ENCODE measurements at places on chromosomes 13 and 19.

DNA sequence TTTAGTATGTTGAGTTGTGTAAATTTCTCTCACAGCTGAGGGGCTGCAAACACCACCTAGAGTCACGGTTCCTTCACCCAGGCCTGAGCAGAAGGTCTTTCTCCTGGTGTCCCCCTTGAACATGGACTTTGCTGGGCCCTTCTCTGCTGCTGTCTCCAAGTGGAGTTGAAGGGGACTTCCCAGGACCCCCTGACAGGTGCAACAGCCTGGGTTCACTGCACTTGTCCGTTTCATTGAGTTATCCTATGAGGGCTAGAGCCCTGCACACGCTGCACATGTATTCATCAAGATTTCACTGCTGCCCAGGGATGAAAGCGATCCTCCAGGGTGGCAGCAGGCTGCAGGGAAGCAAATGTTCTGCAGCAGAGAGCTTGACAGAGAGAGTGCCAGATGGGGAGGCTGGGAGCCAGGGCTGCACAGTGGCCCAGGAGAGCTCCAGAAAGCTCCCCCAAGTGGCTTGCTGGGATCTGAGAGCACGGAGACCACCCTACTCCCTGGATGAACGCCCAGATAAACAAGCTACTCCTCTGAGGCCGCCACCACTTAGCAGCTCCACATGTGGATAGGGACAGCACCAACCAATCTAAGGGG, 10.3 kb downstream of the TMEM272 start:
- H3K36me3 ChIP-seq: no peaks in the 10 kb centered on the region
- no peaks in the 10 kb centered on the region for H3K4me1 ChIP-seq
- H3K4me3 ChIP-seq: no peak overlapping the region
- no peaks in the 10 kb centered on the region for H3K27me3 ChIP-seq
- no peak overlapping the region for H3K27ac ChIP-seq
- no peak for DNase-seq

GRCh38 chr13:32969516-32969941, 46.7 kb upstream of the KL start:
- H3K27ac ChIP-seq: no peak overlapping the region
- H3K27me3 ChIP-seq: no peaks in the 10 kb centered on the region
- H3K4me1 ChIP-seq: no peaks in the 10 kb centered on the region

DNA sequence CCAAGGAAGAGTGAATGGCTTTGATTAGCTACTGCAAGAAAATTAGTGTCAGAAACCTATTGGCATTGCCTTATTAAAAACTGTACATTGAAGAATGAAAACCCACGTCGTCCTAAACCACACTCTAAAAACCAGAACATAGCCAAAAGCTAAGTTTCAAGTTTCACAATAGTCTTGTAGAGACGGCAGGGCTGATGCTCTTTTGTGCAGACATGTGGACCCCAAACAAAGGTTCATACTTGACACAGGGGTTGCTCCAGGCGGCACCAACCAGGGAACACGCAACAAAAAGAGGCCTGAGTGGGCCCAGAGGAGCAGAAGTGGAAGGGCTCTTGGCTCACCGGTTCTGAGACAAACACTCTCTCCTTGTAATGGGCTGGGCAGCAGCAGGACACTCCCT, 28.6 kb upstream of the MIR17HG start:
- DNase-seq: no peak
- H3K36me3 ChIP-seq: no peaks in the 10 kb centered on the region
- no peak overlapping the region for H3K4me3 ChIP-seq

DNA sequence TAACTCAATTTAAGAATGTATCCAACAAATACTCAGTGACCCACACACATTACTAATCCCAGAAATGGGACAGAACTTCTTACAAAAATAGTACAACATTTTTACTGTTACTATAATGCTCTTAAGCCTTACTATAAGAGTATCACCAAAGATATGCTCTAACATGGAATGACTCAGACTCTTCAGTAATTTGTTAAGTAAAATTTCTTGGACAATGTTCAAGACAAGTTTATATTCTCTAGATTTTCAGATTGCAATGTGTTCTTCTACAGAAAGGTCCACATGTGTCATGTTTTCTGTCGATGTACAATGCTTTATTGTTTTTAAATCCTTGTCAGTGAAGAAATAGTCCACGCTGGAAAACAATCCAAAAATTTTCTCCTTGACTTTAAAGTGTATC, 66.3 kb upstream of the RFXAP start:
- no peak for DNase-seq
- no peak overlapping the region for H3K4me3 ChIP-seq
- no peaks in the 10 kb centered on the region for H3K36me3 ChIP-seq
- H3K27ac ChIP-seq: no peak overlapping the region
- no peaks in the 10 kb centered on the region for H3K4me1 ChIP-seq
- no peaks in the 10 kb centered on the region for H3K27me3 ChIP-seq

DNA sequence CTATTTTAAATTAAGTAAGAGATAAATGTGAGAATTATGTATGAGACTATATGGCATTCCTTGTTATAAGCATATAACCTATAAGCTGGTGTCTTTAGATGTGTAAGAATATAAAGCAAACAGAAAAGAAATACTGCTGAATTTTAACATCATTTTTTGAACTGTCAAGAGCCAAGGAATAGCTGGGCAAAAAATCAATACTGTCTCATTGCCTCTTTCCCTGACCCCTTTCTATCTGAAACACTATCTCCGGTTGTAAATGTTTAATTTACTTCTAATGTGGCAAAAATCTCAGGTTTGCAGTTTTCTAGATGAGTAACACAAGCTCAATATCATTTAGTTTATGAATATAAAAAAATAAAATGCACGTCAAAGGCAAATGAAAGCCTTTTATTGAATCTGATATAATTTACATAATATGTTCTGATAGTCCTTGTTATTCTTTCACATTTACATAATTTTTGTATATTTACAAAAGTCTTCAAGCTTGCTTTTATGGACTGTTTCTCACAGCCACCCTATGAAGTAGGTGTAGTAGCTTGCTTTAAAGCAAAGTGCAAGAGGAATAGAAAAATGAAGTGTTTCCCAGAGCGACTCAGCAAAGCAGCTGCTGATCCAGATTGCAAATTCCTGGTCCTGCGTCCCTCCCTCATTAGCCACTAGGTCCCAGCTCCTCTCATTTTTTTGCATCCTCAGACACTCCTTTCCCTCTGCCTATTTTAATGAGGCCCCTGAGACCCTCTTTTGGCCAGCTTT, 188.2 kb upstream of the RFC3 start:
- H3K27me3 ChIP-seq: no peaks in the 10 kb centered on the region
- H3K4me3 ChIP-seq: no peak overlapping the region
- H3K4me1 ChIP-seq: peaks cover 20% of the 10 kb centered on the region
- H3K36me3 ChIP-seq: no peaks in the 10 kb centered on the region

DNA sequence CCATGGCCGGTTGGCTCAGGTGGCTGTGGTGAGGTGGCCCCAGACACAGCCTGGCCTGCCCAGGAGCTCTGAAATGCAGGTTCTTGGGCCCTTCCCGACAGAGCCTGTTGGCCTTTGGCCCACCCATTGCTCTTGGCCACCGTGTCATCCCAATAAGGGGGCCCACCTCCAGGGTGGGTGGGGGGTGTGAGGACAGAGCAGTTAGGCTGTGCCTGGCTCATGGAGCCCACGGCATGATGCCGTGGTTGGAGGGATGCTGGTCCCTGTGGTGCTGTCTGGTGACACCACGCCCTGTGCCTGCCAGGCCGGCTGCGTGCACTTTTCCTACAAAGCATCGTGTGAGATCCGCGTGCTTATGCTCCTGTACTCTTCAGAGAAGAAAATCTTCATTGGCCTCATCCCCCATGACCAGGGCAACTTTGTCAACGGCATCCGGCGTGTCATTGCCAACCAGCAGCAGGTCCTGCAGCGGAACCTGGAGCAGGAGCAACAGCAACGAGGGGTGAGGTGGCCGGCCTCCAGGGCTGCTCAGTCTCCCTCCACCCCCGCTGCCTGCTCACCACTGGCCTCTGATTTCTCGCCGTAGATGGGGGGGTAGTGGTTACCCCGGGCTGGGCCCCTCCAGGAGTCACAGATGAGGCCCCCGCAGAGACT, 7.6 kb downstream of the PNKP start:
- DNase-seq: no peak
- peak overlapping the region; percentile 33 for H3K27ac ChIP-seq
- H3K36me3 ChIP-seq: peaks cover 78% of the 10 kb centered on the region
- no peaks in the 10 kb centered on the region for H3K27me3 ChIP-seq
- H3K4me3 ChIP-seq: no peak overlapping the region

DNA sequence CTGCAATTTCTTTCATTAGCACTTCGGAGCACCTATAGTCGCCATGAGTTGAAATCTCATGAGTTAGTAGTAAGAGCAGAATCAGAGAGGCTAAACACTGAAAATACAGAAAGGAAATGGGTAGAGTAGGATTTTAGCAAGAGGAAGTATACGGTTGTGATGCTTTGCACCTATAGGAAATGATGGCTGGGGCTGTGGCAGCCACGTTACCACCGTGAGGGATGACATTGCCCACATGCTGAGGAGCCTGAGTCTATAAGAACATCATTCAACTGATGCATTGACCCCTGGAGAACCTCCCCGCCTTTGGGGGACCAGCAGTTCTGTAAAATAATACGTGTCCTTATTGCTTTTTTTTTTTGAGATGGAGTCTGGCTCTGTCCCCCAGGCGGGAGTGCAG, 20.4 kb downstream of the FAM187B start:
- no peak overlapping the region for H3K4me3 ChIP-seq
- no peak for DNase-seq
- no peaks in the 10 kb centered on the region for H3K36me3 ChIP-seq
- no peaks in the 10 kb centered on the region for H3K4me1 ChIP-seq
- peaks cover 5% of the 10 kb centered on the region for H3K27me3 ChIP-seq

GRCh38 chr13:81041761-81042160, 700.8 kb upstream of the SPRY2 start:
- no peaks in the 10 kb centered on the region for H3K4me1 ChIP-seq
- H3K4me3 ChIP-seq: no peak overlapping the region
- H3K27me3 ChIP-seq: no peaks in the 10 kb centered on the region
- no peak for DNase-seq

- no peak overlapping the region for H3K4me3 ChIP-seq
- H3K4me1 ChIP-seq: no peaks in the 10 kb centered on the region
- no peaks in the 10 kb centered on the region for H3K27me3 ChIP-seq
- peaks cover 81% of the 10 kb centered on the region for H3K36me3 ChIP-seq
These were observed 111.1 kb downstream of the COL4A1 start for GRCh38 chr13:110195547-110196485.

DNA sequence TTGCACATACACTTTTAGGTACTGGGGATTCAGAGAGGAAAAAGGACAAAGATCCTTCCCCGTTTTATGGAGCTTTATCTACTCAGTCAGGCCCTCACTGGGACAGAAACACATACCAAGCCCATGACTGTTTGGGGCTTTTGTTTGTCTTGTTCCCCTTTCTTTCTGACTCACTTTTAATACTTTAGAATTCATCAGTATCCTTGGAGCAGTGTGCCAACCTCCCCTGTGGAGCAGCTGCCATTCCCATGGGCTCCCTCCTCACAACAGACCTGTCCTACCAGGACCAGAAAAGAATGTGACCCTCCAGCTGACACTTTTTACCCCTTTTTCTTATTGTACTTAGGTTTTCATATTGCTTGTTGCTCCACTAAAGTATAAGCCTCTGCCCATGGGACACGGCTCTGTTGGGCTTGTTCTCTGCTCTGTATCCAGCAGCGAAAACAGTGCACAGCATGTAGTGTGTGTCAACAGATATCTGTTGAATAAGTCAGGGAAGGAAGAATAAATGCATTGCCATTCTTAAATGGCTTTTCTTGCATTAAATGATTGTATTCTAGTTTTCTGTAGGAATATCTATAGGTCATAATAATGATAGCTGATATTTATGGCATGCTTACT, 431.1 kb downstream of the EFNB2 start:
- no peaks in the 10 kb centered on the region for H3K27me3 ChIP-seq
- peaks cover 35% of the 10 kb centered on the region for H3K4me1 ChIP-seq
- DNase-seq: peak; percentile 81

- peak overlapping the region; percentile 68 for H3K4me3 ChIP-seq
- peaks cover 10% of the 10 kb centered on the region for H3K4me1 ChIP-seq
- no peaks in the 10 kb centered on the region for H3K27me3 ChIP-seq
These were observed 2.4 kb downstream of the HSPH1 start for GRCh38 chr13:31159306-31159705.

GRCh38 chr13:37201081-37201480, 95.6 kb upstream of the CSNK1A1L start:
- no peaks in the 10 kb centered on the region for H3K36me3 ChIP-seq
- no peak for DNase-seq
- H3K4me1 ChIP-seq: peaks cover 5% of the 10 kb centered on the region
- no peaks in the 10 kb centered on the region for H3K27me3 ChIP-seq

GRCh38 chr13:114034481-114034891, 60.6 kb upstream of the C13orf46 start:
- H3K36me3 ChIP-seq: no peaks in the 10 kb centered on the region
- no peak overlapping the region for H3K4me3 ChIP-seq
- H3K27me3 ChIP-seq: no peaks in the 10 kb centered on the region

DNA sequence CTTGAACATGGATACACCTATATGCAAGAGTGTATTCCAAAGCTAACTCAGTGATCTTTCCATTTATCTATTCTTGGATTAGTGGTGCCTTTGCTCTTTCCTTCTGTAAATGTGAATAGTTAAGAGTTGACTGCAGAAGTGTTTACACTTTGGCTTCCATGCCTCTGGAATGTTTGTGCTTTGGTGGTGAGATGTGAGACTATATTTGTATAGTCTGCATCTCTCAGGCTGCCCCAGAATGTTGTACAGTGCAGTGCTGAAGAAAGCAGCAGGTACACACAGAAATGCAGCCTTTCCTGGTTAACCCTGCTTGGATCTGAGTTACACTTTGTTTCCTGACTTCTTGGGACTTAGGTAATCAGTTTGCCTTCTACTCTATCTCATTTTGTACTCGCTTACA, 90.2 kb downstream of the DNAJC15 start:
- DNase-seq: no peak
- H3K4me1 ChIP-seq: no peaks in the 10 kb centered on the region
- H3K27me3 ChIP-seq: no peaks in the 10 kb centered on the region
- H3K4me3 ChIP-seq: no peak overlapping the region
- H3K27ac ChIP-seq: no peak overlapping the region

- H3K36me3 ChIP-seq: no peaks in the 10 kb centered on the region
- no peaks in the 10 kb centered on the region for H3K27me3 ChIP-seq
- H3K4me1 ChIP-seq: no peaks in the 10 kb centered on the region
- no peak overlapping the region for H3K27ac ChIP-seq
These were observed 293.7 kb downstream of the PCDH17 start for GRCh38 chr13:57925250-57925649.

DNA sequence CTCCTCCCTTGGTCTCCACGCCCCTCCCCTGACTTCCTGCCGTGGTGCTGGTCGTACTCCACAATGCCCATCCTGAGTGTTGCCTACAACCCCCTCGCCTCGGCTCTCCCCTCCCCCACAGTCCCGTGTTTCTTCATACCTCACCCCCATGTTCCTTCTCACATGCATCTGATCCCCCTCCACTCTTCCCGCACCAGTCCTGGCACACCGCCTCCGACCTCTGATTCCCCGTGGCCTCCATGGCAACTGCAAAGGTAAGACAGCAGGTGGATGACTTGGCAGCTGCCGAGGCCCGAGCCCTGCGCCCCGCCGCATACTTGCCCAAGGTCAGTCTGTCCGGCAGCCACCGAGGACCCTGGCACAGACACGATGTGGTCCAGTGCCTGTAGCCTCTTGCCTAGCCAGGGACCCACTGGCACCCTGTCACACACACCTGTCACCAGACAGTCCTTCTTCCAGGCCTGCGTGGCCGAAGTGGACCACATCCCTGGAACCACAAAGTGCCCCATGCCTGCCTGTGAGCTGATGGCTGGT, 16.1 kb upstream of the SDHAF1 start:
- no peaks in the 10 kb centered on the region for H3K36me3 ChIP-seq
- no peaks in the 10 kb centered on the region for H3K27me3 ChIP-seq
- H3K27ac ChIP-seq: no peak overlapping the region
- H3K4me3 ChIP-seq: no peak overlapping the region
- DNase-seq: no peak

- no peak overlapping the region for H3K4me3 ChIP-seq
- H3K4me1 ChIP-seq: no peaks in the 10 kb centered on the region
- H3K27ac ChIP-seq: no peak overlapping the region
- H3K36me3 ChIP-seq: no peaks in the 10 kb centered on the region
- H3K27me3 ChIP-seq: no peaks in the 10 kb centered on the region
These were observed 410.9 kb downstream of the DACH1 start for GRCh38 chr13:71456136-71456535.
